ENCODE measurements at places on chromosomes 2 and 18. TPM values are rescaled to one million over a fixed set of nuclear protein-coding genes. Genes with fewer than 3 reads are reported as not detected.

DNA sequence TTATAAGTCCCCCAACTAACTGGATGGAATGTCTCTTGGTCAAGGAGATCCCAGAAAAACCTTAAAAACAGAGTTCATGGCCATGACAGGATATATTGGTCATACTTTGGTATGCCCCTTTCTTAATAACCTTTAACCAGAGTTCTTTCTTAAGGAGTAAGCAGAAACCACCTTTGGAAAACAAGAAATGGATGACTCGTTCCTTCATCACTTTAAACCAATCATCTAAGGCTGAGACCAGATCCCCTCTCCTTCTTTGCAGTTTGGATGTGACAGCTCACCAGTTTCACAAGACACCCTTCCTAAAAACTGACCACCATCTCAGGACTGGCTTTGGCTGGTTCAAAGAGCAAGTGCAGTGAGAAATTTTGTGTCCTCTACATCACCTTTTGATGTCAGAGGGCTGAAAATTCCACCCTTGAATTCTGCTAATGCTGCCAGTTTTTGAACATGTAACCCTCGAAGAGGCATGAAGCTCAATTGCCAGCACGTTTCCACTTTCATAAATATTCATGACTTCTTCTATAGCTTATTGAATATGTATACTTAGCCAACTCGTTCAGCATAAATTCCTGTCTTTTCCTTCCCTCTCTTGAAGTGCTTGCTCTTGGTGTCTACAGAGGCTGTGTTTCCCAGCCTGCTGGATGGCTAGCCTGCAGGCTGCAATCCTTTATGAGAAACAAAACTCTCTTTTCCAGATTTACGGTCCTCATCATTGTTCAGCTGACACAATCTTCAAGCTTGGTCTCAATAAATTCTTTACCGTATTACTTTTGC is 1323.5 kb upstream of the TMEFF2 start:
- no peak overlapping the region for H3K27ac ChIP-seq
- H3K4me3 ChIP-seq = no peak overlapping the region
- H3K36me3 ChIP-seq = no peaks in the 10 kb centered on the region
- no peaks in the 10 kb centered on the region for H3K27me3 ChIP-seq
- no peak for DNase-seq
- H3K4me1 ChIP-seq = no peaks in the 10 kb centered on the region

- no peak for DNase-seq
- H3K36me3 ChIP-seq = peaks cover 8% of the 10 kb centered on the region
- peaks cover 46% of the 10 kb centered on the region for H3K4me1 ChIP-seq
- H3K27me3 ChIP-seq = no peaks in the 10 kb centered on the region
- no peak overlapping the region for H3K27ac ChIP-seq
Measured at GRCh38 chr2:42219160-42219559, 50.0 kb downstream of the EML4 start.

DNA sequence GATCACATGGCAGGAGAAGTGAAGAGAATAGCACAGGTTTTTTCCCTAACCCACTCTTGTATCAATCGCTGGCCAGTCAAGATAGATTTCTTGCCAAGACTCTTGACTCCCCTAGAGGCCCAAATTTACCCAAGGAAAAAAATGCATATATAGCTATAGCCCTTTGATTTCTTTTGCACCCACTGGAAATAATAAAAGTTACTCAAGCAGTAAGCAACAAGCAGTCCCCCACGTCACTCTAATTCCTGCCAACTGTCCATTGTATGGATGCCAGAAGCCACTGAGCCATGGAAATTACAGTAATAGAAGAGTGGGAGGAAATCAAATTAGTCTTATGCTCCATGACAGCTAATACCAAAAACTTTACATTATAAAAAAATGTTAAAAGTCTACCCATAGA is 125.3 kb upstream of the SLC39A10 start:
- peak overlapping the region; percentile 22 for H3K4me3 ChIP-seq
- no peaks in the 10 kb centered on the region for H3K36me3 ChIP-seq
- H3K27ac ChIP-seq = no peak overlapping the region
- no peaks in the 10 kb centered on the region for H3K27me3 ChIP-seq

CHPF gene
- 32.9 TPM for total RNA-seq

ANKMY1 gene
- total RNA-seq = 27.9 TPM

DNA sequence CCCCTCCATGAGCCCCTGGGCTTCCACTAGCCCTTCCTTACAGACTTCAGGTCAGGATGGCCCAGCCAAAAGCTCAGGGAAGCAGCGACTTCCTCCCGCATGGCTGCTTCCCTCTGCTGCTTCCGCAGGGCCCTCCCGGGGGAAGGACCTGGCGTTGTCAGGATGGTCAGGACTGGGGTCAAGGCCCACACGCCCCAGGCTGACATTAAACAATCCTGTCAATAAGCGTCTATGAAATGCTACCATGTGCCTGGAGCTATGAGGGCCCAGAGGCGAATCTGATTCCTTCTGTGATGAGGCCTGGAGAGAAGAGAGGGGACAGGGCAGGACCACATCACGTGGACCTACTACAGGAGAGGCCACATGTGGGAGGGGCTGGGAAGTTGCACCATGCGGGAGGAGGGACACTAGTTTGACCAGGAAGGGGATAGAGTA is 17.3 kb downstream of the CYS1 start:
- H3K36me3 ChIP-seq = no peaks in the 10 kb centered on the region
- H3K27ac ChIP-seq = no peak overlapping the region
- H3K4me3 ChIP-seq = no peak overlapping the region
- H3K4me1 ChIP-seq = no peaks in the 10 kb centered on the region
- H3K27me3 ChIP-seq = no peaks in the 10 kb centered on the region
- no peak for DNase-seq

DNA sequence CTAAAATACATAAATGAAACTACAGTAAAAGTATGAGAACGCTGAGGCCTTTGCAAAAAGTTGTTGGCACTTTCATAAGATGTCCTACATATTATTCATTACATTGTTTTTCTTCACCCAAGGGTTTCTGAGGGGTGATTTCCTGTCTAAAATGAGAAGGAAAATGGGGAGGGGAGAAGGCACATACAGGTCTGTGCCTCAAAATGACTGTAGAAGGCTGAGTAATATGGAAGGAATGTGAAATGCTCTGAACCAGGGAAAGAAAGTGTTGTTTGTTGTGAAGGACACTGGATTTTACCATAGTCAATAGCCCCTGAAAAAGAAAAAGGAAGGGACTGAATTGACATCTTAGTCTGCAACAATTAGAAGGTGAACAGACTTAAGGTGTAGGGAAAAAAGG is 99.5 kb upstream of the RNF152 start:
- H3K4me1 ChIP-seq = no peaks in the 10 kb centered on the region
- no peaks in the 10 kb centered on the region for H3K36me3 ChIP-seq
- H3K27ac ChIP-seq = no peak overlapping the region
- H3K4me3 ChIP-seq = no peak overlapping the region
- no peaks in the 10 kb centered on the region for H3K27me3 ChIP-seq

TBR1 gene
- total RNA-seq = not detected

GRCh38 chr18:66638856-66639629 is 35.2 kb upstream of the CDH19 start:
- H3K36me3 ChIP-seq = no peaks in the 10 kb centered on the region
- no peak for DNase-seq
- H3K27me3 ChIP-seq = no peaks in the 10 kb centered on the region
- no peak overlapping the region for H3K4me3 ChIP-seq
- H3K4me1 ChIP-seq = no peaks in the 10 kb centered on the region

FOXI3 gene
- not detected for total RNA-seq

DNA sequence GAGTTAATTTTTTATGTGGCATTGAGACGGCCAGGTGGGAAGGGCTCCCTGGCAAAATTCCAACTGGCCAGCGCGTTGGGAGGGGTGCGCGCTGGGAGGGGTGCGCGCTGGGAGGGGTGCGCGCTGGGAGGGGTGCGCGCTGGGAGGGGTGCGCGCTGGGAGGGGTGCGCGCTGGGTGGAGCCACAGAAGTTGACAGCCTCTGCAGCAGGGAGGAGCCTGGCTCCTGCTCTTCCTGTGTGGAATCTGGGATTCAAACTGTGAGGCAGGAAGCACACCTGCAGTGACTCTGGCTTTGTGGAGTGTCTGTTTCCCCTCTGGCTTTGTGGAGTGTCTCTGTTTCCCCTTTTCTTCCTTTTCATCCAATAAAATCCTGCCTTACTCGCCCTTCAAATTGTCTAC is 147.9 kb upstream of the CBLN2 start:
- H3K27me3 ChIP-seq = no peaks in the 10 kb centered on the region
- H3K4me3 ChIP-seq = no peak overlapping the region
- DNase-seq = no peak
- no peaks in the 10 kb centered on the region for H3K4me1 ChIP-seq
- no peak overlapping the region for H3K27ac ChIP-seq

- no peaks in the 10 kb centered on the region for H3K27me3 ChIP-seq
- H3K27ac ChIP-seq = no peak overlapping the region
Measured at GRCh38 chr18:45357686-45358470, 257.4 kb upstream of the SLC14A2 start.

- no peaks in the 10 kb centered on the region for H3K4me1 ChIP-seq
- no peak overlapping the region for H3K4me3 ChIP-seq
- DNase-seq = no peak
- no peaks in the 10 kb centered on the region for H3K36me3 ChIP-seq
Measured at GRCh38 chr18:75478996-75479880, 51.7 kb upstream of the SMIM21 start.

DNA sequence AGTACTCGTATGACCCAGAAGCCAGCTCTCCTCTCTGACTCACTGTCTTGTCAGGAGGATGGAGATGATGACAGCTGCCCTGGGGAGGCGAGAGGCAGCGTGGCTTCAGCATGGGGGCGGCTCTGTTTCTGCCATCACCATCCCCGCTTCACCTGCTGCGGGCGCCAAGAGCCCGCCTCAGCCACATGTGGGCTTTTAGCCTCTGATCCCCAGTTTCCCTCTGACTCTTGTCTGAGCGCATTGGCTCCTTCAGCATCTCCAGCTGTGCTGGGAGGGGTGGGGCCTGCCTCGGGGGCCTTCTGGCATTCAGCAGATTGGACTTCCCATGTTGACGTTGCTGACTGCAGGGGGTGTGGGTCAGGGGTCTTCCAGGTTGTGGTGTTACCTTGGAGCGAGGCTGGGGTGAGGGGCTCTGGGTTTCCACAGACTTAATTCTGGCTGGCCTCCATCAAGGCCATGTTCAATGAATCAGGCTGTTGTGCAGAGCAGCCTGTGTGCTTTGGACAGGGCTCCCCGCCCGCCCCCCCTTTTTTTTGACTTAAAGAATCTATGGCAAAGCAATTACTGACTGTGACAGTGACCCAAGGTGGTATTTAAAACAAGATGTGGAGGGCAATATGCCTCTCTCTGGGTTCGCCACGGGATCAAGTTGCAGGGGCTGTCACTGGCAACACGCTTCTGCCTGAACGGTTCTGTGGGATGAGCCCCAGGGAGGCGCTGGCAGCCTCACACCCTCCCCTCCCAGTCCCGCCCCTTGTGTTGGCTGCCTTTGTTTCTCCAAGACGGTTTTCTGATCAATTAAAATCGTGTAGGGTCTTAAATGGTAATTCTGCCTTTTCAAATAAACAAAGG is 228.3 kb downstream of the LDLRAD4 start:
- no peaks in the 10 kb centered on the region for H3K36me3 ChIP-seq
- H3K4me3 ChIP-seq = no peak overlapping the region
- DNase-seq = no peak

- no peaks in the 10 kb centered on the region for H3K27me3 ChIP-seq
- no peak overlapping the region for H3K4me3 ChIP-seq
- no peak overlapping the region for H3K27ac ChIP-seq
- H3K36me3 ChIP-seq = no peaks in the 10 kb centered on the region
- H3K4me1 ChIP-seq = no peaks in the 10 kb centered on the region
- no peak for DNase-seq
Measured at GRCh38 chr2:194698012-194698411, 959.0 kb upstream of the SLC39A10 start.

DNA sequence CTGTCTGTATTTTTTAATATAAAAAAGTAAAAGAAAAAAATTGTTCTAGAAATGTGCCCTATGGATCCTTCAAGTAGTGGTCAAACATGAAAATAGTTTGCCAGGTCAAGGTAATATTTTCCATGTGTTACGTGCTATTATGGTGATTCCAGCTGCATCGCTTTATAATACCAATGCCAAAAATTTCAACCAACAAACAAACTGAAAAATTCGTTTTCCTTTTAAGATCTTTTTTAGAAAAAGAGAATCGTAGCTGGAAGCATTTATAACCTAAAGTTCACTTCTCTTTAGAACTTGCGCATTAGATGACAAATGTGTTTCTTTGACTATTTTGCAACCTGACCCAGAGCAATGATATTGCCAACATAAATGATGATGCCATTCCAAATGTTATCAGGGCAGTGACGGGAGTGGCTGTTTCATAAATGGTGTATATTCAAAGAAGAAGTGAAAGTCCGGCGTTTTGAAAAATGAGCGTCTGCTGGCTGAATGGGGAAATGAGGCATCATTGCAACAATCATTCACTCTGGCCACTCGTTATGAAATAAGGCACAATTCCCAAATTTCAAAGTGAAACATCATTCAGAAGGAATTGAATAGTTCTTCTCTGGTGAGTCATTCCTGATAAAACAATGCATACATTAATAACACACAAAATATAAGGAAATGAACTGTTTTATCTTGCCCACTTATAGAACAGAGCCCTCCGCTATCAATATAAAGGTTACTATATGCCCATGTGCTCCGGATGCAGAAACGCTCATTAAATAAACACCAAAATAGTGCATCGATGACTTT is 297.4 kb downstream of the TGIF1 start:
- H3K27ac ChIP-seq = no peak overlapping the region
- H3K36me3 ChIP-seq = no peaks in the 10 kb centered on the region
- H3K4me3 ChIP-seq = no peak overlapping the region
- DNase-seq = no peak
- no peaks in the 10 kb centered on the region for H3K4me1 ChIP-seq

- no peaks in the 10 kb centered on the region for H3K36me3 ChIP-seq
- no peak for DNase-seq
- H3K4me3 ChIP-seq = no peak overlapping the region
- no peaks in the 10 kb centered on the region for H3K27me3 ChIP-seq
Measured at GRCh38 chr2:51553476-51553875, 521.5 kb upstream of the NRXN1 start.

CCT7 gene
- 758 TPM for total RNA-seq

DNA sequence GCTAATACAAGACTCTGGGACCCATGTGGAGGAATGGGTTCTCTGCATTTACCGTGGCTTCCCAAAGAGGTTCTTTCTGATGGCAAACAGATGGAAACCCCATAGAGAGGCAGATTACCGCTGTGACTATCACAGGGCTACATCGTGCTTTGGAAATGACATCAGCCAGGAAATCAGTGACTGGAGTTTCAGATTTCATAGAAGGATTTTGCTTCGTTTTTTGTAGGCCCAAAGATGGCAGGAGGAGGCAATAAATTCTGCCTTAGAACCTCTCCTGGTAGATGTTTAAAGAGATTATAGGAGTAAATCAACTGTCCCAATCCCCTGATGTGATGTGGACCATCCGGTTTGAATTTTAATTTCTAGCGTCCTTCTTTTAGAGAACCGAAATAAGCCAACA is 214.1 kb downstream of the AGPS start:
- H3K36me3 ChIP-seq = no peaks in the 10 kb centered on the region
- DNase-seq = no peak
- no peak overlapping the region for H3K4me3 ChIP-seq
- no peak overlapping the region for H3K27ac ChIP-seq
- no peaks in the 10 kb centered on the region for H3K4me1 ChIP-seq

FTCDNL1 gene
- 3.8 TPM for total RNA-seq

DNA sequence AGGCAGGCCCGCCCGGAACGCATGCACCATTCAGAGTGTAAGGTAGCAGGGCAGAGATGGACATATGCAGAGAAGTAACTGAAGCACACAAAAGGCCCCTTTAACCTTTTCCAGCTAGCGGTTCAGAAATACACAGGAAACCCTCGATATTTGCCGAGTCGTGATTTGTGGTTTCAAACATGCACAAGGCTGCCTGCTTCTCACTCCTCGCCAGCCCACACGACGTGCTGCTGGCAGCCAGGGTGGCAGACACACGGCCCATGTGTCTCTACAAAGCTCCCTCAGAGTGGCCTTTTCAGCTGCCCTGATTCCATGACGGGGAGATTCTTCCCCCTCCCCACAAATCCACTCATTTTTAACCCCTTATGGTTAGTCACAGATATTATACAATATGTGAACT is 23.6 kb downstream of the ZBTB7C start:
- H3K36me3 ChIP-seq = no peaks in the 10 kb centered on the region
- no peak overlapping the region for H3K27ac ChIP-seq
- H3K4me3 ChIP-seq = no peak overlapping the region

GAL3ST2 gene
- 0.16 TPM for total RNA-seq
